ENCODE measurements at places on chromosomes 11 and 22. TPM values are rescaled to one million over a fixed set of nuclear protein-coding genes. Genes with fewer than 3 reads are reported as not detected.

The SOX6 gene
- 15.6 TPM for total RNA-seq

The AGBL2 gene
- not detected for total RNA-seq

The RAG2 gene
- not detected for total RNA-seq

The GATD1 gene
- total RNA-seq: 13.6 TPM

The OR52I1 gene
- total RNA-seq: not detected

The PHLDA2 gene
- total RNA-seq: 0.72 TPM

The SLC43A1 gene
- total RNA-seq: 5.8 TPM

All from heart left ventricle (tissue), 16 donors.